DMS153 (cell line): ENCODE measurements at places on chromosomes 11 and 22.
A peak's percentile ranks its signal among the peaks of the same experiment; 100 is the strongest.

DNA sequence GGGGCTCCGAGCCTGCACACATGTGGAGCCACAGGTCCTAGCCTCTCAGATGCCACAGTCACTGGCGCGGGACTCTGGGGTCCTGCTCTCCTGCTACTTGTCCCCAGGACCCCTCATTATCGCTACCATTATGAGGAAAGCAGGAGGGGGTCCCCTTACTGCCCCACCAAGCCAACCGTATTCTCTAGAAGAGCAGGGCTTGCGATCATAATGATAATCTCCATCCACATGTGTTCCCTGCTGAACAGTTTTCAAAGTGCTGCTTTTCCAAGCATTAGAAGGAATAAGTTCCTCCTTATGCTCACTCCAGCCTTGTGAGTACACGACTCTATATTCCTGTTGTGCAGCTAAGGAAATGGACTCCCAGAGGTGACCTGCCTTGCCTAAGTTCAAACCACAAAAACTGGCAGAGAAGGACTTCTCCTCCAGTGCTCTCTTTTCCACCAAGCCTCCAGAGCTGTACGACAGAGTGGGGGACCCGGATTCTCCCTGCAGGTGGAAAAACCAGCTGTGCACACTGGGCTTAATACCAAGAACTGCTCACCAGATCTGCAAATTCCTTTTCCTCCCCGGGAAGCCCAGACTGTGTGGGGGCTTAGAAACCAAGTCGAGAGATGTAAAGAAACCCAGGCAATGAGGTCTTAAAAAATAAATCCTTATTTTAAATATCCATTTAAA, 92.8 kb upstream of the DRD2 start:
- DNase-seq: no peak

GRCh38 chr11:25655636-25656035, 676.3 kb upstream of the ANO3 start:
- no peak for DNase-seq

DNA sequence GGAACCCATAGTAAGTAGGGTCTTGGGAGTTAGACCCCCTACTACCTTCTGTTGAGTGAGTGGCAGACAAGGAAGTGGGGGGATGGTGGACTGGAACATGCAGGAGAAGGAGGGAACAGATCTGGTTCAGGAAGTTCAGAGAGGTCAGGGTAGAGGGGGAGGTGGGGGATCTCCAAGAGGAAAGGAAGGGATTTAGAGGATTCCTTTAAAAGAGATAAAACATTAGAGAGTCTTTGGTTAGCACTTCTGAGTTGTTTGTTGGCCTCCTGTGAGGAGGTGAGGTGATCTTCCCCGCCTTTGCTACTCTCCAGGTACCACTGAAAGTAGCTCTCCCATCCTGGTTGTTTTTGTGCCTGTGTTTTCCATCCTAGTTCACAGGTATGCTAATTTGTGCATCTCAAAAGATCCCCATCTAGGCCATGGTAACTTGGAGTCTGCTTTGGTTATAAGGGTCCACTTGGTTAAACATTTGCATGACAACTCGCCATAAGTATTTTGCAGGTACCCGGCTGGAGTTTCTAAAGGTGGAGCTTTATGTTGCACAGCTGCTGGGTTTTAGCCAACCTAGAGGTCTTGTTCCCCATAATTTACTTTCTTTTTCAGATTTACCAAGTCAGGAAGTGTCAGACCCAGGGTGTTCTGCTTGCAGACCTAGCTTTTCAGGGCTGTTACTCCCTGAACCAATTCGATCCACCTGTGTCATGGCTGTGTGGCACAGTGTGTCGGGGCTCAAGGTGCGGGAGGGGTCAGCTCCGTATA, 79.3 kb upstream of the SORL1 start:
- no peak for DNase-seq

GRCh38 chr11:67167091-67167490, 48.0 kb downstream of the KDM2A start:
- DNase-seq: no peak

GRCh38 chr11:66494935-66495334, 14.7 kb downstream of the DPP3 start:
- no peak for DNase-seq

GRCh38 chr11:59259867-59260475, 47.2 kb upstream of the MPEG1 start:
- no peak for DNase-seq

- DNase-seq: peak; percentile 96
Measured at GRCh38 chr22:28034760-28035401, 115.8 kb upstream of the PITPNB start.

GRCh38 chr11:110522471-110522870, 92.7 kb downstream of the FDX1 start:
- DNase-seq: no peak

- no peak for DNase-seq
Measured at GRCh38 chr22:48393885-48394284, 1433.8 kb downstream of the BRD1 start.

DNA sequence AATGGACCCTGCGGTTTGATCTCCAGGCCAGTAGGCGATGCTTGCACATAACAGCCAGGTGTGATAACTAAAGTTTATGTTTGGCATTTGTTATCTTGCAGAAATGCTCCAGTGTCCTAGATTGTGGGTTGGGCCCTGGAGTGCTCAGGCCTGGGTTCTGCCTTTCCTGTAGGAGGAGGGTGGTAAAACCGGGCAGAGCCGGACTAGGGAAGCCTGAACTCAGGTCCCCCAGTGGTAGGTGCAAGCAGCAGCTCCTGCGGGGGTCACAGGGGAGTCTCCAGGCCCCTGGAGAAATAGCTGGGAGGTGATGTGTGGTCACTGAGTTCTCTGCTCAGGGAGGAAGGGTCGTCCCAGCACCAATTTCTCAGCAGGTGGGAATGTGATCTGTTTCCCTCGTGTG, 538.3 kb upstream of the ANO3 start:
- DNase-seq: no peak

GRCh38 chr22:46758867-46759290, 3.6 kb upstream of the TBC1D22A start:
- DNase-seq: no peak

DNA sequence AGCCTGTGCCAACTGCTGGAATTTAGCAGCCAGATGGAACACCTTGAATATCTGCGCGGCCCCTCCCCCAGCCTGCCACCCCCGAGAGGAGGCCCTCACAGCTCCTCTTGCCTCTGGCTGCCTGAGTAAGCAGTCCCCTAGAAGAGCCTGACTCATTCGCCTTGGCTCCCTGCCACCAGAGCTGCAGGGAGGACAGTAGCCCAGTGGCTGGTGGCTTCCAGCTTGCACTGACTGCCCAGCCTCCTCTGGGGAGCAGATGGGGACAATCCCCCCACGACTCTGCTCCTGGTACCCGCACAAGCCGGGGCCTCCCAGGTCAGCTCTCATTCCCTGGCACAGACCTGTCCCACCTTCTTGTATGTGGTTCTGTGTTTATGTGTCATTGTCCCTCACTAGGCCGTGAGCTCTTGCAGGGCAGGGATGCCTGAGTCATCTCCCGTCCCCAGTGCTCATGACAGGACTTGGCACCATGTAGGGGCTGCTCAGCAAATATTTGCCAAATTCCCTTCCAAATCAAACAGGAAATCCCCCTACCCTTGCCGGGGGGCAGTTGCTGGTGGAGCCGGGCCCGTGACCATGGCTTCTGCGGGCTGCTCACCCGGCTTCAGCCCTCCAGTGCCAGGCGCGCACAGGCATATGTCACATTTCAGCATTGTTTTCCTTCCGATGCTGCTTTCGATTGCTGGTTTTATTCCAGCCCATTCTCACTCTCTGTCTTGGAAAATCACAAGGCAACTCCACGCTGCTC, 43.6 kb downstream of the CACNG2 start:
- peak; percentile 90 for DNase-seq

- no peak for DNase-seq
Measured at GRCh38 chr11:62622476-62623089, 797 bp upstream of the B3GAT3 start.

GRCh38 chr11:832529-833113, at the start of gene CD151:
TSS of gene CD151 (plus strand) at chr11:832952. CDS start at chr11:836070, 3,118 bp downstream.
- DNase-seq: no peak

GRCh38 chr11:109946322-109946846, 146.8 kb upstream of the ZC3H12C start:
- peak; percentile 36 for DNase-seq

- no peak for DNase-seq
Measured at GRCh38 chr22:48576333-48577013, 1251.2 kb downstream of the BRD1 start.

DNA sequence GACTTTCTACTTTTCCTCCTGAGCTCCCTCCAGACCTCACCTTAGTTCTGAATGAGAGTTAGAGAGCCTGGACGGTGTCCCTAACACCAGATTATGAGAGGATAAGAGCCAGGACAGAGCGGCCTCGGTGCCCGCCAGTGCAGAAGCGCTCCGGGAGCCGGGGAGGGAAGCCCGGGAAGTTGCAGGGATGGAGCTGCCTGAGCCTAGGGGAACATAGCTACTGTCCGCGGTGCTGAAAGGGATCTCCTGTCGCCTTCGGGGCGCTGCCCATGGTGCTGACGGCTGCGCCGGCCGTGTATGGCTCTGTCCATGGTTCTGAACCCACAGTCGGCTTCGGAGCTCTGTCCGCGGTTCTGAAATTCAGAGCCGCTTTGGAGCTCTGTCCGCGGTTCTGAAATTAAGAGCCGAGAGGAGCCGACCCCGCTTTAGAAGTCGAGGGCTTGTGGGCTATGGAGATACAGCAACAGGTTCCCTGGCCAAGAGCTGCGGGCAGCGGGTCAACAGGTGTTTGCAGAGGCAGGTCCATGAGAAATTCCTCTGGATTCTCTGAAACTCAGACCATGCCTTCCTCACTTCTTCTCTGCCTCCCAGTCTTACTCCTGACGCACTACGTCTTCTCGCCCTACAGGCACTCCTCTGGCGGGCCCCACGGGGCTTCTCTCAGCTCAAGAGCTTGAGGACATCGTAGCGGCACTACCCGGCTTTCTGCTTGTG, 814 bp downstream of the NPAS4 start:
- DNase-seq: no peak

DNA sequence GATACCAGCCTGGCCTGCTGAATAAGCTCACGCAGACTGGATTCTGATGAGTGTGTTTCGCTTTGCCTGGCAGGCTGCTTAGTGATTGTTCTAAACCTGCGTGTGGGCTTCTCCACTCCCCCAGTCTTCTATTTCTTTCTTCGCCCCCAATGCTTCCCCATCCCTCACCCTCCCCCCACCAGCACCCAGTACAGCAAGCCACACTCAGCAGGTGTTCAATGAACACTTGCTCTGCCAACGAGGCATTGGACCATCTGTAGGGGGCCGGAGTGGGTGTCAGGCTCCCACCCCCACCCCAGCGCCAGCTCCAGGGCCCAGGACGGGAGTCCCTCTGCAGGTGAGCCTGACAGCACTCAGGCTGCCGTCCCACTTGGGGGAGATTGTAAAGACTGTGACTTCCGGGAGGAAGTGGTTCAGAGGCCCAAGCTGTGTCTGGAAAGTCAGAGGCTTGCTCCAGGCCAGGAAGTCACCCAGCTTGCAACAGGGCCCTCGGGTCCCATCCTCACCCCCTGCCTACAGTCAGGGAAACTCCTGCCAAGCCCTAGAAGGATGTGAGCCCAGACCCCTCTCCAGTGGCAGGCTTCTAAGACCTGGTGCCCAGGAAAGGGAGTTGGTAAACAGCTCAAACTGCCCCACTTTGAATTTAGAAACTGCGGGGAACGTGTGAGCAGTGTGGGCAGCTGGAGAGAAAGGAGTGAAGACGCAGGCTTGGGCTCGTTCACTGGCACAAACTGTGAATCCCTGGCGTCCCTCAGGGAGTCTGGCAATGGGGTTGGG, 66.3 kb upstream of the PRDM11 start:
- no peak for DNase-seq

- no peak for DNase-seq
Measured at GRCh38 chr11:133724116-133724515, 121.2 kb downstream of the SPATA19 start.

- DNase-seq: peak; percentile 70
Measured at GRCh38 chr11:122981388-122982264, at the start of gene BSX. TSS of gene BSX (minus strand) at chr11:122981834. CDS start at chr11:122981671, 163 bp downstream.

DNA sequence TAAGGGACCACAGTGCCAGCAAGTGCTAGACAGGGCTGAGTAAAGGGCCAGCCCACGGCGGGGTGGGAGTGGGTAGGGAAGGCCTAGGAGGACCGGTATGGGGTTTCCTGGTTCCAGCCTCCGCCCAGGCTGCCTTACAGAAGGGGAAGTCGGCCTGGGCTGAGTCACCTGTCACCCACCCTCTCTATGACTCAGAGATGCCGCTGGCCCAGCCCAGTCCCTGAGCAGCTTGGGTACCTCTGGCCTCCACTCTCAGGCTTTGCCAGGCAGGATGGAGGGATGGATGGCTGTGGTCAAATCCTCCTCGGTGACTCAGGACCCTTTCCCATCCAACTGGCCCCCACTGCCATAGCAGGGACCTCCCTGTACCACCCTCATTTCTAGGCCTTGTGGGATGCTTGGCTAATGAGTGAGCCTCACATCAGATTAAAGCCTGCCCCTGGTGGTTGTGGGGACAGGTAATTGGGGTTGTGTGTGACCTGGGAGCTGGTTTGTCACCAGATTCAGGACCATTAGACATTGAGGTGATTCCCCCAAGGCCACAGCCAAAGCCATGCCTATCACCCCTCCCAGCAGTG, 13.9 kb downstream of the SLC35E4 start:
- DNase-seq: no peak

- DNase-seq: no peak
Measured at GRCh38 chr22:46380069-46380468, 44.6 kb downstream of the TRMU start.

- no peak for DNase-seq
Measured at GRCh38 chr11:32311346-32312065, 123.8 kb downstream of the WT1 start.

DNA sequence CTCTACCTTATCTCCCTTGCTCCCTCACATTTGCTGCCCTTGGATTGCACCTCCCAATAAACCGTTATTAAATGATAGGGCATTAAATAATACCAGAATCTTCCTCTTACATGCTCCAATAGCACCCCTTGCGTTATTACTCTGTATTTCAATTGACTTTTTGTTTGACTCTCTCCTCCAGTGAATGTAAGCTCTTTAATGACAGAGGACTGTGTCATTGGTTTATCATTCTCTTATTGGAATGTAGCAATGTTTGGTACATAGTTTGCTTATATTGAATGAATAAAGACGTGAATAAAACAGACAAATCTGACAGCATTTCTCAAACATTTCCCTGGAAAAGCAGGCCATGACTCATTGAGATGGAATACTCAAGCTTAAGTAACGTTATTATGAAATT, 8.7 kb upstream of the MPEG1 start:
- DNase-seq: no peak

- no peak for DNase-seq
Measured at GRCh38 chr11:74072286-74072685, 63.4 kb upstream of the UCP3 start.

GRCh38 chr11:127679816-127680545, 679.4 kb upstream of the KIRREL3 start:
- DNase-seq: no peak

- DNase-seq: no peak
Measured at GRCh38 chr11:123374622-123374968, 55.5 kb upstream of the GRAMD1B start.
